ENCODE measurements at places on chromosomes 16 and 17. TPM values are rescaled to one million over a fixed set of nuclear protein-coding genes. Genes with fewer than 3 reads are reported as not detected.

GRCh38 chr17:49494986-49495841 lies at the start of gene NGFR:
Gene NGFR, plus strand, starts transcription at chr17:49495293. Its CDS starts 125 bp downstream, at chr17:49495418.
- DNase-seq = peak; percentile 24

- DNase-seq = no peak
Measured at GRCh38 chr17:6374271-6374691, 60.6 kb downstream of the AIPL1 start.

DNA sequence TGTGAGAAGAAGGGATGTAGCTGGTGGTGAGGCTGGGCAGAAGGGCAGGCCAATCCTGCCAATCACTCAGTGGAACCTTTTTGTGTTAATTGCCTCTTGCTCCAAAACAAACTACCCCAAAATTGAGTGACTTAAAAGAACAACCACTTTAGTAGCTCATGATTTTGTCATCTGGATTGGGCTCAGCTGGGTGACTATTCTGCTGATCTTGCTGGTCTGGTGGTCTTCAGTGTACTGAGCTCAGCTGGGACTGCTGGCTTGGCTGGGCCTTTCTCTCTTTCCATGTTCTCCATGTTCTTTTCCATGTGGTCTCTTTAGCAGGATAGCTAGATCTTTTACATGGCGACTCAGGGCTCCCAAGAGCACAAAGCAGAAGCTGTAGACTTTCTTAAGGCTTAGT lies 37.7 kb upstream of the SDK2 start:
- no peak for DNase-seq

- no peak for DNase-seq
Measured at GRCh38 chr17:45925311-45925710, 31.0 kb downstream of the MAPT start.

GRCh38 chr17:76166168-76166567 lies 25.1 kb upstream of the FOXJ1 start:
- DNase-seq = no peak

DNA sequence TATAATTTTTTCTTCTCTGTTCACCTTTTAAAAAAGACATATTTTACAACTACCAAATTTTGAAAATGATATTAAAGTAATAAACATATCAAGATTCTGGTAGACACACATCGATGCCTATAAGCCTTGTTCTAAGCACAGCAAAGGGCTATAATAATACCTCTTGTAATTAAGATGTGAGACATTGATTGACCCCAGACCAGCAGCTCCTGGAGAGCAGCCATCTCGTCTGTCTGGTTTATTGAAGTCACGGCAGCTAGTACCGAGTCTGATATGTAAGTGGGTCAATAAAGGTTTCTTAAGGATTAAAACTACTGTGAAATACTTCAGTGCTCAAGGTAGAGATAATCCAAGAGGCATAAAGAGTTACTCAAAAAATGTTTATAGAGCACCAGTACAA lies 76.1 kb downstream of the C17orf58 start:
- no peak for DNase-seq

DNA sequence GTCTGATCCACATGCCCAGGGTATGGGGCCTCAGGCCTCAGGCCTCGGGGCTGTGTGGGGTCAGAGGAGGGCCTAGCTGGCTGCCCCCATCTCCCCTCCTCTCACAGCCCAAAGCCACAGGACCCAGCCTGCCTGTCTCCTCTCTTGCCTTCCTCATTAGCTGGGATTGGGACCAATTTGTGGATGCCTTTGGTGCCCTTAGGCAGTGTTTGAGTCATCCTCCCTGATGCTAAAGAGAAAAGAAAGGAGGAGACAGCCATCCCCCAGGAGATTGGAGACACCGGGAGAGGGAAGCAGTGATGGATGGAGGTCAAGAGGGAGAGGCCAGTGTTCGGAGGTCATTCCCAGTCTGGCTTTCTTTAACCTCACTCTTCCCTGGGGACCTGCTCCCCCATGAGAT lies 23.3 kb upstream of the NOG start:
- no peak for DNase-seq

FA2H gene
- total RNA-seq = not detected

PIRT gene
- not detected for total RNA-seq

CSH1 gene
- total RNA-seq = not detected

NTN3 gene
- not detected for total RNA-seq

KRT36 gene
- 0.14 TPM for total RNA-seq

HAP1 gene
- total RNA-seq = 0.23 TPM

CCL4L2 gene
- total RNA-seq = not detected

ABCC11 gene
- total RNA-seq = not detected

All from dermis blood vessel endothelial cell (primary cell).